ENCODE measurements at places on chromosomes 1 and 21. TPM values are rescaled to one million over a fixed set of nuclear protein-coding genes. Genes with fewer than 3 reads are reported as not detected.

Gene OR2T11
- total RNA-seq, result not detected

DNA sequence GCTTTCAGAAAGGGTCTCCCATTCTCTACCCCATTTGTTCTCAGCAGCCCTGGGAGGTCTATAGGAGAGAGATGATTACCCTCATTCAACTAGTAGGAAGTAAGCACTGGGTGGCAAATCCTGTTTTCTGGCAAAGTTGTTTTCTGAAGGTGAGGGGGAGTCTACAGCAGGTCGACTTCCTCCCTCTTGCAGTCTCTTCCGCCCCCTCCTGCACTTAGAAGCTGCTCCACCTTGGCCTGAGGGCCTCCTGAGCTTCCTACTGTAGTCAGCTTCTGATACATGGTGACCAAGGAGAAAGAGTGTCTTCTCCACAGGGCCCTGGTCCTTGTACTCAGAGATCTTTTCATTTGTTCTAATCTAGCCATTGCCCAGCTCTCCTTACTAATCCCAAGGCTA lies 93.1 kb downstream of the RGL1 start:
- DNase-seq, result no peak

DNA sequence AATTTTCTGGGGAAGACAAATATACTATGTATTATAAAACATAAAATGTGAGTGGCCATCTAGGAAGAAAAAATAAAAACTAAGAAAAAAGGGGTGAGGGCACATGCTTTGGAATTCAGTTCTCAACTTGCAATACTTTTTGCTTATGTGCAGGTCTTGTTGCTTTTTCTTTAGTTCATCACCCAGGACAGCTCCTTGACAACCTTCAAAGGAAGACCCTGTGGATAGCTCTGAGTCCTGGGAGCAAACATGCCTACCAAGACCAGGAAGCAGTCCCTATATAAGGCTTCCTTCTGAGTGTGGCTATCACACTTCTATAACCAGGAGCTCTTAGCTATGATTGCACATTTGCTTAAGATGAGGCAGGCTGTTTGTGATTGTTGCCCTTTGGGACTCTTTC lies 78.0 kb downstream of the WDR64 start:
- DNase-seq, result no peak

- DNase-seq, result no peak
Measured at GRCh38 chr1:98210563-98210962, 289.7 kb upstream of the DPYD start.

- no peak for DNase-seq
Measured at GRCh38 chr21:35502821-35503220, 453.7 kb upstream of the RUNX1 start.

- no peak for DNase-seq
Measured at GRCh38 chr1:26703478-26703877, 7.7 kb downstream of the ARID1A start.

Gene ROR1
- total RNA-seq, result 7.8 TPM

Gene VAV3
- not detected for total RNA-seq

DNA sequence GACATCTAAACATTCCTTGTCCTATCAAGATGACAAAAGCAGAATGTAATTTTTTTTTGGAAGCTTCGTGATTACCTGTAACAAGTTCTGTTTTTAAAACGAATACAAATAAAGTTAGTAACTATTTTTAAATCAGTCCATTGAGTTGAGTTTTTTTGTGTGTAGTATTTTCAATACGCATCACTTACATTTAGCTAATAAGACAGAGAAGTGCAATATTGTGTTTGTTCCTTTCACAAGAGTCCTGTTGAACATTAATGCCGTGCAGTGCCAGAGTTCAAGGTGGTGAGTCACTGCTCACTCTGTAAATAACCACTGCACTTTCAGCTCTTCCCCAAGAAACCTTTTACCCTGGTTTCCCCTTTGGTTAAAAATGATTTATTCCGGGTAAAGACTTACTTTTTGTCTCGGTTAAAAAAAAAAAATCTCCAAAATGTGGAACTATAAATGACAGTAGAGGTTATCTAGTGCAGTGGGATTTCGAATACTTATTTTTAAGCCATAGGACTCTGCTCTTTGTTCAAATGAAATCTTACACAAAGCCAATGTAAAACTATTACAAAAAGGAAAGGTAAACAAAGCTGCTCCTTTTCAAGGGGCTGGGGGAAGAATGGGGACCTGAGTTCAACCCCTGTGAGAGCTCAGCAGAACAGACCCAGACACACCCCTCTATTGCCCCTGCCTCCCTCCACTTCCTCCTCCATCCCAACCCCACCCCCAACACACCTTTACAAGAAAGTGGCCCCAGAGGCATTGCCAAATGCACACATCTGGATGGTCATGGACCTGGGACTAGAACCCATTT lies 14.8 kb upstream of the NCMAP start:
- DNase-seq, result peak; percentile 50

Gene TRNP1
- total RNA-seq, result 206 TPM

DNA sequence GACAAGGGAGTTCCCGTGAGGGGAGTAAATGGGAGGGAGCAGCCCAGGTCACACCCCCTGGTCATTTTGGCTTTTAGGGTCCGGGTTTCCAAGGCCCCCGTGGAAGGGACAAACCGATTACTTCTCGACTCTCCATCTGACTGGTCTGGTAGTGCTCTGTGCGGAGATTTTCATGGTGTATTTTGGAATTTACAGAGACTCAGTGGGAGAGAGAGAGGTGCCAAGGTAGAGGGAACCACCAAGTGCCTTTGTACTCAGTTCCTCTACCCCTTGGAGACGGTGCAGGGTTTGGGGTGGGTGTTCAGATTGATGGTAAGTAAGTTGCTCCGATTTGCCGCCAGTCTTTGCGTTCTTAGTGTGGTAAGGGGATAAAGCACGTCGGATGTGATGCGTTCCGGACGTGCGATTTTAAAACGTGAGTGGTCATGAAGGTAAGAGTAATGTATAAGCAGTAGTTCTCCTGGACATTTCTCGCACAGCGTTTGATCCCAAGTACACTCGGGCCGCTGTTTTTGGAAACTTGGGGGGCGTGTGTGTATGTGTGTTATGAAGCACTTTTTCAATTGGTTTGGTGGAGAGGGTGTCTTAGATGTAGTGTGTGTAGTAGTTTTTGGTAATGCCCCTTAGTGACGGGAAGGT lies 682 bp downstream of the SUCO start:
- DNase-seq, result no peak

Gene DNALI1
- 2.4 TPM for total RNA-seq

GRCh38 chr1:117359561-117360289 lies 7.5 kb upstream of the MAN1A2 start:
- DNase-seq, result no peak

GRCh38 chr1:32813941-32814739 lies 3.0 kb downstream of the YARS1 start:
- peak; percentile 25 for DNase-seq

GRCh38 chr1:4615501-4615900 lies 38.9 kb upstream of the AJAP1 start:
- no peak for DNase-seq

Gene MROH9
- total RNA-seq, result 0.17 TPM

- DNase-seq, result no peak
Measured at GRCh38 chr1:54485416-54485815, 62.6 kb upstream of the ACOT11 start.

DNA sequence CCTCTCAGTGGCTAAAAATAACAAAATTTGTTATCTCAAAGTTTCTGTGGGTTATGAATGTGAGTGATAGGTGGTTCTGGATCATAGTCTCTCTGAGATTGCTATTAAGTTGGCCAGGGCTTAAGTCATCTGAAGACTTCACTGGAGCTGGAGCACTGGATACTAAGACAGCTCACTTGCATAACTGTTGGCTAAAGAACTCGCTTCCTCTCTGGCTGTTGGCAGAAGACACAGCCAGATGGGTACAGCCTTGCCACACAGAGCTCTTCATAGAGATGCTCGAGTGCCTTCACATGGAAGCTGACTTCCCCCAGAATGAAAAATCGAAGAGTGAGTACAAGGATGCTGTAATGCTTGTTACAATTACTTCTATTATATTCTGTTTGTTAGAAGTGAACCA lies 333.8 kb downstream of the ZP4 start:
- no peak for DNase-seq

DNA sequence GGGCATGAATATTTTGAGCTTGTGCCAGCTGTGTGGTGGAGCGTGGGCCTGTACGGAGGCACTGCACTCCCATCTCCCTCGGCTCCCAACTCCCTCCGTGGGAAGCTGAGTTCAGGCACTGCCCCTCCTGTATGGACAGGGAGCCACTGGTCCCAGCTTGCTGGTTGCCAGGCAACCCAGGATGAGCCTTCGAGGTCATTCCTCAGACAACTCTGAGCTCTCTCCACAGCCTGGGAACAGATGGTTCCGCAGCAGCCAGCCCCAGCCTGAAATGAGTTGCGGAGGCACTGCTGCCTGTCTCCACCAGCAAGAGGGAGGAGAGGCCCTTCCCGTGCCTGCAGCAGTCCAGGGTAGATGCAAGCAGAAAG lies 58.4 kb upstream of the TENT5B start:
- peak; percentile 44 for DNase-seq

DNA sequence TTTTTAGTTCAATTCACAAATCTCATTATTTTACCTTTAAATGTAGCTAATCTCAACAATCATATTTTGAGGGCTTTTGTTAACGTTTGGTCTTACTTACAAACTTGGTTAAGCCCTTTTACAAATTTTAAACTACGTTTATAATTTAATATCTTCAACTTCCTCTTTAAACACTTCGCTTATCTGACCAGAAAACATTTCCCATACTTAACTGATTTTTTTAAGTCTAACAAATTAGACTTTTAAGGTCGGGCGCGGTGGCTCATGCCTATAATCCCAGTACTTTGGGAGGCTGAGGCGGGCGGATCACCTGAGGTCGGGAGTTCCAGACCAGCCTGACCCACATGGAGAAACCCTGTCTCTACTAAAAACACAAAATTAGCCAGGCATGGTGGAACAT lies 300.9 kb downstream of the LMX1A start:
- no peak for DNase-seq

- no peak for DNase-seq
Measured at GRCh38 chr1:226111098-226111882, 48.8 kb downstream of the H3-3A start.

- DNase-seq, result no peak
Measured at GRCh38 chr1:223228201-223228600, 85.2 kb upstream of the TLR5 start.

DNA sequence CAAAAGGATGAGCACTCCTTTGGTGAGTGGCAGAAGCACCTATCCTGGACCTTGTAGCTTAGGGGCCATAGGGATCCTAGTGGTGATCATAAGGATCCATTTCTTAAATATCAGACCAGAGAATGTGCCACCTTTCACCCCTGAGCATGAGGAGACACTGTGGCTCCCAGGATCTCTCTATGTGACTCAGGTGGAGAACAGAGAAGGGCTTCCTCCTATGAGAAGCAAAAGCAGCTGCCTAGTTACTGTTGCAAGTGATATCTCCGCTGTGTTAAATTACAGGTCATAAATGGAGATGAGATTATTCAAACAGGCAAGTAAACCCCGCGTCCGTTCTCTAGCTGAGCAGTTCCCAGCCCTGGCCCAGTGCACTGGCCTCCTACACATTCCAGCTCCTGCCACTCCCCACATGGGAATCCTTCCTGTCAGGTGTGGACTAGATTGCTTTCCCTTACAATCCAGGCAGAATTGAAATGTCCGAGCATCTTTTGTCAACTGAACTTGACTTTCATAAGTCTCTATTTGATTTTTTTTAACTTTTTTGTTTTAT lies 26.3 kb downstream of the CLEC20A start:
- no peak for DNase-seq

Gene AMY1B
- not detected for total RNA-seq

DNA sequence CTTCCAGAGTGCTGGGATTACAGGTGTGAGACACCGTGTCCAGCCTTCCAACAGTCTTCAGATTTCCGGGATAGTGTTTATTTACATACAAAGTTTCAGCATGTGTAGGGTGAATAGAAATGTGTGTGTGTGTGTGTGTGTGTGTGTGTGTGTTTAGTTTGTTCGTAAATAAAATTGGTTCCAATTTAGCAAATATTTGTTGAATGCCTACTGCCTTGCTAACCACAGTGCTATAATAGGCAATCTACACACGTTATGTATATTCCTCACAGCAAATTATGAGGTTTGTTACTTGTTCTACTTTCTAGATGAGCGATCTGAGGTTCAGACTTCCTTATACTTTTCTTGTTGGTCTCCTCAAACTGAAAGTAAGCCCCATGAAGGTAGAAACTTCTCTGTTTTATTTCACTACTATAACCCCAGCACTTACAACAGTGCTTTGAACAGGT lies 32.8 kb upstream of the EPS15 start:
- no peak for DNase-seq

GRCh38 chr1:93698329-93699048 lies 16.9 kb upstream of the BCAR3 start:
- no peak for DNase-seq

DNA sequence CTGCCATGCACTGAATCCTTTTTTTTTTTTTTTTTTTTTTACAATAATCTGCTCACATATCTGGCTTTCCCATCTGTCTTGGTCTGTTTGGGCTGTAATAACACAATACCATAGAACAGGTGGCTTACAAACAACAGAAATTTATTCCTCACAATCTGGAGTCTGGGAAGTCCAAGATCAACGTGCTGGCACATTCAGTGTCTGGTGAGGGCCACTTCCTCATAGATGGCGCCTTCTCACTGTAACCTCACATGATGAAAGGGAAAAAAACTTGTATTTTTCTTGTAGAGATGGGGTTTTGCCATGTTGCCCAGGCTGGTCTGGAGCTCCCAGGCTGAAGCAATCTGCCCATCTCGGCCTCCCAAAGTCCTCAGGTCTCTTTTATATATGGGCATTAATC lies 13.0 kb upstream of the PARP1 start:
- no peak for DNase-seq

Gene SLAMF6
- not detected for total RNA-seq

GRCh38 chr1:13952985-13953384 lies 253.0 kb downstream of the PRDM2 start:
- DNase-seq, result no peak

DNA sequence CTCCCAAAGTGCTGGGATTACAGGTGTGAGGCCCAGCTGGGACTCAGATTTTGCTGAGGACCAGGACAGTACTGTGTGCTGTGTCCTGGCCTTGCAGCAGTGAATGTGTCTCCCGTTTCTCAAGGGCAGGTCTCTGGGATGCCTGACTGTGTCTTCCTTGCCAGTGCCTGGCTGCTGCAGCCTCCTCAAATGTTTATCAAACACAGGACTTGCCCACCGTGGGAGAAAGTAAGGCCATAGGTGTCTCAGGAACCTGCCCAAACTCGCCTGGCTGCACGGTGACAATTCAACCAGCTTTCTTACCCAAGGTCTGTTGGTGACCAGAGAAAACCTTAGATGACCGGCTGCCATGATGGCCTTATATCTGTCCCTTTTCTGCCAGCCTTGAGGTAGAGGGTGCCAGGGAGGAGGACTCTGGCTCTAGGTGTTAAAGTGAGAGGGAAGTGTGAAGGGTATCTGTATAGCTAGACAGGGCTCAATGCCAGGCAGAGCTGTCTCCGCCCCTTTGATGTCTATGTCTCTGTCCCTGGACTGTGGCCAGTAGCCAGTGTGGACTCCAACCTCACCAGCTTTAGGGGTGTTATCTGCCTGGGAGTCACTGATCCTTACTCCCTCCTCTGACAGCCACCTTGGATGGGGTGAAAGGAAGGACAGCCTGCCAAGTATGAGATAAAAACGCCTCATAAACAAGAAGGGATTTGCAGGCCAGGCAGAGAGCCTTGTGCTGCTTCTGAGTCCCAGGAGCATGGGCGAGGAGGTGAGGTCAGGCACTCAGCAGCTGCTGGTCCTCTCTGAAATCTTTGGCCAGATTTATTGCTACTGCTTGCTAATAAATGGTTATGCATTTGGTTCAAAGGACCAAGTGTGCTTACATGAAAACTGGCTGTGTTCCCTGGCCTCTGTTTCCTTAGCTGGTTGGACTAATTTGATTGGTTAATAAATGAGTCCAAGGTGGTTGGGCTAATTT lies 22.3 kb downstream of the IL6R start:
- DNase-seq, result no peak

GRCh38 chr1:153659656-153660055 lies 1.2 kb downstream of the SNAPIN start:
- no peak for DNase-seq
